ENCODE measurements at places on chromosomes 6 and 20. TPM values are rescaled to one million over a fixed set of nuclear protein-coding genes. Genes with fewer than 3 reads are reported as not detected.

The GSTA2 gene
- total RNA-seq: not detected

DNA sequence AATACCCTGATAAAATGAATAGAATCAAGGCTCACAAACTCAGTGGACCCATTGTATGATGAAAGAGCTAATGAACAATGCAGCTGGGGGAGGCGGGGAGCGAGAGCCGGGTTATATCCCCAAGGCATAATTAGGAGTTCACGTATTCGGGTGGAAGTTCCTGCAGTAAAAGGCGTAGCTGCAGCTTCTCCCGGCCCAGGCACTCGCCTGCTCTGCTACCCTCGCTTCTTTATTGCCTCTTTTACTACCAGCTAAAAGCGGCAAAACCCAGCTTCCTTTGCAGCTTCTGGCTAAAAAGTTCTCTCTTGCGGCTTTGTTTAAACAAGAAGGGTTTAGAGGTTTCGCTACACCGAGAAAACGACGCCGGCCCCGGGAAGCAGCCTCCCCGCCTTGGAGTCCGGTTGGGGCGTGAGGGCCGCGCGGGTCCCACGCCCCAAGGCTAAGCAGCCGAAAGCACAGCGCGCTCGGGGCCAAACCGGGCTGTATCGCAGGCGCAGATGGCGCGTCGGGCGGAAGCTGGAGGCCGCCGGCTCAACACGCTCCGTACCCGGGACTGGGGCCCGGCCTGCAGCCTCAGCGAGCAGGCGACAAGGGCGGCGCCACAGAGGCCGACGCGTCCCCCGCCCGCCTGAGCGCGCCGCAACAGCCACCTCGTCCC lies 1.6 kb downstream of the ZBTB2 start:
- peak; percentile 74 for DNase-seq

DNA sequence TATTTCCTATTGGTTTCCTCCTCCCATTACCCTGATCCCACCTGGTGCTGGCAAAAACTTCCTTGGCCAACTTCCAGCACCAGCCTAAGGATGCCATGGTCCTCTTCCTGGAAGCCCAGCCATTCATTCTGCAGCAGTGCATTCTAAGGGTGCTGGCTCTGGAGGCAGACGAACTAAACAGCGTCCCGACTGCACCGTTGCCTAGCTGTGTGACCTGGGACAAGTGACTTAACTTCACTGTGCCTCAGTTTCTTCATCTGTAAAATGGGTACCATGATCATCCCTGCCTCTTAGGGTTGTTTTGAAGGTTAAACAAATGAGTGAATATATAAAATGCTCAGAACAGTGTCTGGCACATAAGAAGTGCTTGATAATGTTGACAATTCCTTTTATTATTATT lies 120.9 kb upstream of the ZNF217 start:
- no peak for DNase-seq

The MAS1 gene
- not detected for total RNA-seq

- DNase-seq: no peak
Observed at GRCh38 chr6:136947037-136947436, 24.9 kb downstream of the SLC35D3 start.

The NKX2-2 gene
- not detected for total RNA-seq

- no peak for DNase-seq
Observed at GRCh38 chr6:73978330-73978729, 282.3 kb downstream of the CD109 start.

DNA sequence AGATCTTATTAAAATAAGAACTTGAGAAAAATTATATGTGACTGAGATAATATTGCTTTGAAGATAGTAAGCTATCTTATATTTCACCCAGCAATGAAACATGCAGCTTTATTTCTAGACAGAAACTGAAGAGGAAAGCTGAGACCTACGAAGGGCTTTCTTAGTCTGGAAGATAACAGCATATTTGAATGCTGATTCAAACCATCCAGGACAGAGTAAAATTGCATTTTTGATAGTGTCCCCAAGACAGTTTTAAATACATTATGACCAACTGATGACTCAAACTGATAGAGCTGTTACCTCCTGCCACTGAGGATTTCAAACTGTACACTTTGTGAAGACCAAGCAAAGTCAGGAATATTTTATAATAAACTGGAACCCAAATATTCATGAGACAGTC lies 409.6 kb downstream of the GRIK2 start:
- DNase-seq: no peak

DNA sequence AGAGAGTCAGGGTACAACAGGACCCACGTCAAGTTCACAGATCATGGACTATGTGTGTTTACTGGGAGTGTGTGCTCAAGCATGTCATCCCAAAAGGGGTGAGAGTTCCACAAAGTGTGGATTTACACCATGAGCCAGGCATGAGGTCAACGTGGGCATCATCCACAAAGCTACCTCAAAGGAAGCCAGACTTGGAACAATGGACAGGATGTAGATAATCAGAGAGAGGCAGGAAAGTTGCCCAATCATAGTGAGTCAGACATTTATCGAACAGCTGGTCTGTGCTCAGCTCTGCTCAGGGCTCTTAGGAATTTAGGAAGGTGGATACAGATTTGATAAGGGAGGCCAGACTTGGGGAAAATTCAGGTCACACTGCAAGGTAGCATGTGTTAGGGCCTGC lies 317.2 kb upstream of the CDYL start:
- no peak for DNase-seq

DNA sequence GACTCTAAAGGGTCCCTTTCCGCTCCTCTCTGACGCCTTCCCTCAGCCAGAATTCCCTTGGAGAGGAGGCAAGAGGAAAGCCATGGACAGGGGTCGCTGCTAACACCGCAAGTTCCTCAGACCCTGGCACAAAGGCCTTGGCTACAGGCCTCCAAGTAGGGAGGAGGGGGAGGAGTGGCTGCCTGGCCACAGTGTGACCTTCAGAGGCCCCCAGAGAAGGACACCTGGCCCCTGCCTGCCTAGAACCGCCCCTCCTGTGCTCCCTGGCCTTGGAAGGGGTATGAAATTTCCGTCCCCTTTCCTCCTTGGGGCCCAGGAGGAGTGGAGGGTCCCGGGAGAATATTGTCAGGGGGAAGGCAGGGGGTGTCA lies 2.7 kb downstream of the VEGFA start:
- DNase-seq: peak; percentile 43

The PPARD gene
- 19.8 TPM for total RNA-seq

- no peak for DNase-seq
Observed at GRCh38 chr6:119183457-119183856, 105.0 kb upstream of the FAM184A start.

The ZNF334 gene
- total RNA-seq: 6.4 TPM

The FARS2 gene
- total RNA-seq: 13.1 TPM

DNA sequence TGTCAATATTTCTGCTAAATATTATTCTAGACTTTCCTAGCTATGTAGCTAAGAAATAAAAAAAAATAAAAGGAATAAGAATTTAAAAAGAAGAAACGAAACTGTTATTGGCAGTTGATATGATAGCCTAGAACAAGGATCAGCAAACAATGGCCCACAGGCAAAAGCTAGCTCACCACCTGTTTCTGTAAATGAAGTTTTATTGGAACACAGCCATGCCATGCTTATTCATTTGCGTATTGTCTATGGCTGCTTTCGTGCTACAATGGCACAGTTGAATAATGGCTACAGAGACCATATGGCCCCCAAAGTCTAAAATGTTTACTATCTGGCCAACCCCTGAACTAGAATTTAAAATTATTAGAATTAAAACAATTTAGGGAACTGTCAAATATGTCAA lies 952.6 kb upstream of the MAP3K7 start:
- DNase-seq: no peak

The CALHM5 gene
- total RNA-seq: 0.27 TPM

The SYNDIG1 gene
- not detected for total RNA-seq

The SMOC2 gene
- 7.9 TPM for total RNA-seq

The SIRPB2 gene
- not detected for total RNA-seq

Measured in transverse colon (tissue), 4 donors.